ENCODE measurements at places on chromosomes 4 and X. TPM values are rescaled to one million over a fixed set of nuclear protein-coding genes. Genes with fewer than 3 reads are reported as not detected.

GRCh38 chr4:129246910-129247461, 151.0 kb downstream of the C4orf33 start:
- no peaks in the 10 kb centered on the region for H3K36me3 ChIP-seq
- no peak for DNase-seq
- H3K27ac ChIP-seq, result no peak overlapping the region
- no peaks in the 10 kb centered on the region for H3K4me1 ChIP-seq

- H3K4me1 ChIP-seq, result peaks cover 10% of the 10 kb centered on the region
- H3K36me3 ChIP-seq, result no peaks in the 10 kb centered on the region
- no peak for DNase-seq
- peaks cover 57% of the 10 kb centered on the region for H3K27me3 ChIP-seq
- peak within 1 kb of the TSS; percentile 67 for H3K4me3 ChIP-seq
These were observed at the start of gene SLC10A4 for GRCh38 chr4:48483006-48483776. Gene SLC10A4 (plus strand): TSS chr4:48483343. CDS start chr4:48483562, 219 bp downstream.

GRCh38 chrX:49930039-49930438, 7.6 kb downstream of the CLCN5 start:
- H3K36me3 ChIP-seq, result no peaks in the 10 kb centered on the region
- no peaks in the 10 kb centered on the region for H3K4me1 ChIP-seq
- no peaks in the 10 kb centered on the region for H3K27me3 ChIP-seq
- H3K4me3 ChIP-seq, result no peak overlapping the region
- no peak overlapping the region for H3K27ac ChIP-seq
- no peak for DNase-seq

- H3K4me3 ChIP-seq, result no peak overlapping the region
- no peak overlapping the region for H3K27ac ChIP-seq
- DNase-seq, result no peak
- peaks cover 47% of the 10 kb centered on the region for H3K27me3 ChIP-seq
These were observed 4.7 kb downstream of the STOX2 start for GRCh38 chr4:183909801-183910200.

GRCh38 chr4:41389356-41389755, 132.6 kb downstream of the UCHL1 start:
- no peak overlapping the region for H3K4me3 ChIP-seq
- H3K36me3 ChIP-seq, result no peaks in the 10 kb centered on the region
- no peak for DNase-seq
- peaks cover 9% of the 10 kb centered on the region for H3K27me3 ChIP-seq
- no peaks in the 10 kb centered on the region for H3K4me1 ChIP-seq
- H3K27ac ChIP-seq, result no peak overlapping the region

- no peak for DNase-seq
- H3K4me3 ChIP-seq, result no peak overlapping the region
- H3K36me3 ChIP-seq, result peaks cover 12% of the 10 kb centered on the region
- no peak overlapping the region for H3K27ac ChIP-seq
- H3K4me1 ChIP-seq, result no peaks in the 10 kb centered on the region
- no peaks in the 10 kb centered on the region for H3K27me3 ChIP-seq
These were observed 42.0 kb downstream of the REELD1 start for GRCh38 chr4:146256328-146256727.

GRCh38 chr4:91298824-91299223, 1004.9 kb upstream of the GRID2 start:
- no peak for DNase-seq
- H3K4me3 ChIP-seq, result no peak overlapping the region
- no peaks in the 10 kb centered on the region for H3K36me3 ChIP-seq
- H3K27me3 ChIP-seq, result no peaks in the 10 kb centered on the region
- H3K4me1 ChIP-seq, result no peaks in the 10 kb centered on the region
- no peak overlapping the region for H3K27ac ChIP-seq

GRCh38 chr4:79987401-79987800, 85.6 kb downstream of the ANTXR2 start:
- H3K4me3 ChIP-seq, result no peak overlapping the region
- H3K4me1 ChIP-seq, result peaks cover 34% of the 10 kb centered on the region
- peaks cover 13% of the 10 kb centered on the region for H3K36me3 ChIP-seq
- H3K27me3 ChIP-seq, result no peaks in the 10 kb centered on the region

DNA sequence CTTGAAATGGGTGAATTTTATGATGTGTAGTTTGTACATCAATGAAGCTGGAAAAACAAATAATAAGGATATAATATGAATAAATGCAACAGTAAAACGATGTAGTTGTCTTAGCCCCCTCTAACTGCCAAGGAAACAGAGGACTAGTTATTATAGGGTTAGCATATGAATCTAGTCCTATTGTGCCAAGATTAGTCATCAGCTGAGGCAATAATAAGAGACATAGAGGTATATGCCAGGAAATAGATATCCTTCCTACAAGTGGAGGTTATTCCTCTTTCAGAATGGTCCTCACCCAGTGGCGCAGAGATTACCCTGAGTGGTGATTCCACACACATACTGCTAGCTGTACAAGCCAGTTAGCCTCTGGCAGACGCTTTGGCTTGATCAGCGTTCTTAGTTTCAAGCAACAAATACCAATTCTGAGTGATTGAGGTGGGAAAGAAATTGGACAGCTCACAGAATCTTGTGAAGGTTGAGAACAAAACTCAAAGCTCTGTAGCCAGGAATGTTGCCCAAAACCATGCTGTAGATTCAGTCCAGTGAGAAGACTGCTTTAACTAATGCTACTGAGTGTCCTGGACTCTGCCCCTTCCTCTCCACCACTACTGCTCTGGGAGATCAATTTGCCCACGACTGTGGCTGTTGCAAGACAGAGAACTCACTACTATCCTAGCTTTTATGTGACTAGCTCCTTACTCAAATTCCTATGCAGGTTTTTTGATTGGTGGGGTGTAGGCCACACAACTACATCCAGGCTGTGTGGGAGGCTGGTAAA, 27.0 kb upstream of the ZNF280C start:
- H3K4me1 ChIP-seq, result no peaks in the 10 kb centered on the region
- H3K27me3 ChIP-seq, result no peaks in the 10 kb centered on the region
- H3K27ac ChIP-seq, result no peak overlapping the region
- DNase-seq, result no peak

DNA sequence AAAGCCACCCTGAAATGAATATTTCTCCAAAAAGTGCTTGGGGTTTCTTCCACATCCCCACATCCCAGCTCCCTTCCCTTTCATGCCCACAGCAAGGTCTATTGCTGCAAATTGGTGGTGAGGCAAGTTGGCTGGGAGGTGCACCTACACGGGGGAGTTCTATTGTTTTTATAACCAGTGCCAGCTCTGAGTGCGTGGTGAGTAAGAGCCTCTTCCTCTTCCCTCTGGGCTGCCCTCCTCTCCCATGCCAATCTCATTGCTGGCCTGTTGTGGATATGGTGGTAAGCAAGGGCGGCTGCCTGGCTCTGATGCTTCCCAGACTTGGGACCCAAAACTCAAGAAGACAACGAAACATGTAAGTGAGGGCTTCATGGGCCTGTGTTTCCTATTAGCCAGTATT, 204.3 kb downstream of the SHROOM3 start:
- no peaks in the 10 kb centered on the region for H3K36me3 ChIP-seq
- no peak overlapping the region for H3K27ac ChIP-seq
- H3K4me3 ChIP-seq, result no peak overlapping the region
- no peaks in the 10 kb centered on the region for H3K4me1 ChIP-seq

- H3K4me3 ChIP-seq, result no peak overlapping the region
- no peaks in the 10 kb centered on the region for H3K4me1 ChIP-seq
- no peaks in the 10 kb centered on the region for H3K27me3 ChIP-seq
- H3K27ac ChIP-seq, result no peak overlapping the region
- DNase-seq, result no peak
These were observed 110.7 kb upstream of the IGSF1 start for GRCh38 chrX:131399678-131400428.

DNA sequence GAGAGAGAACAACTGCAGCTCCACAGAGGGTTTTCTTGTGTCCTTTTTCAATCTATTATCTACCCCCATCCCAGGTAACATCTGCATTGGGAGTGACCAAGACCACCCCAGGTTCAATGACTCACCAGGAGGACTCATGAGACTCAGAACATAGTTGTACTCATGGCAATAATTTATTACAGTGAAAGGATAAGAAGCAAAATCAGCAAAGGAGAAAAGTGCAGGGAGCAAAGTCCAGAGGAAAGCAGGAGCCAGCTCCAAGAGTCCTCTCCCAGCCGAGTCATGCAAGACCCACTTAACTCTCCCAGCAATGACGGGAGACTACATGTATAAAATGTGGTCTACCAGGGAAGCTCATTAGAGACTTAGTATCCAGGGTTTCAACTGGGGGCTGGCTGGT, 129.5 kb upstream of the RBPJ start:
- H3K36me3 ChIP-seq, result no peaks in the 10 kb centered on the region
- no peak overlapping the region for H3K4me3 ChIP-seq
- no peaks in the 10 kb centered on the region for H3K4me1 ChIP-seq
- no peak overlapping the region for H3K27ac ChIP-seq
- DNase-seq, result no peak
- H3K27me3 ChIP-seq, result peaks cover 12% of the 10 kb centered on the region

DNA sequence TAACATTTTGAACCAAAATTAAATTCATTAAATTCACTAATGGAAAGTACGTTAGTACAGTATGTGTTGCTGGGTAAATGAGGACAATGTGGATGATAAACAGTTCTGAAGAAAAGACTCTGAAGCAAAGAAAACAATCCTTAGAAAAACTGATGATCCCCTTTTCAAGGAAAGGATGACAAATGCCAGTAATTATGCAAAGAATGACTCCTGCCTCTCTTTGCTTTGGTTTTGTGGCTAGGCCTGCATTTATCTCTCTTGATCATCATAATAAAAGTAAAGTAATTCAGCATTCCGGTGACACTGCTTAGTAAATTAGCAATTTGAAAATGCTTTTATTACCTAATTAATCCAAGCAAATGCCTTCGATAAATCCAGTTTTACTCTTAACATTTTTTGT, 652.2 kb upstream of the DIPK2B start:
- H3K4me3 ChIP-seq, result no peak overlapping the region
- no peak for DNase-seq
- no peaks in the 10 kb centered on the region for H3K36me3 ChIP-seq
- H3K27ac ChIP-seq, result no peak overlapping the region
- H3K27me3 ChIP-seq, result peaks cover 9% of the 10 kb centered on the region
- H3K4me1 ChIP-seq, result peaks cover 14% of the 10 kb centered on the region

DNA sequence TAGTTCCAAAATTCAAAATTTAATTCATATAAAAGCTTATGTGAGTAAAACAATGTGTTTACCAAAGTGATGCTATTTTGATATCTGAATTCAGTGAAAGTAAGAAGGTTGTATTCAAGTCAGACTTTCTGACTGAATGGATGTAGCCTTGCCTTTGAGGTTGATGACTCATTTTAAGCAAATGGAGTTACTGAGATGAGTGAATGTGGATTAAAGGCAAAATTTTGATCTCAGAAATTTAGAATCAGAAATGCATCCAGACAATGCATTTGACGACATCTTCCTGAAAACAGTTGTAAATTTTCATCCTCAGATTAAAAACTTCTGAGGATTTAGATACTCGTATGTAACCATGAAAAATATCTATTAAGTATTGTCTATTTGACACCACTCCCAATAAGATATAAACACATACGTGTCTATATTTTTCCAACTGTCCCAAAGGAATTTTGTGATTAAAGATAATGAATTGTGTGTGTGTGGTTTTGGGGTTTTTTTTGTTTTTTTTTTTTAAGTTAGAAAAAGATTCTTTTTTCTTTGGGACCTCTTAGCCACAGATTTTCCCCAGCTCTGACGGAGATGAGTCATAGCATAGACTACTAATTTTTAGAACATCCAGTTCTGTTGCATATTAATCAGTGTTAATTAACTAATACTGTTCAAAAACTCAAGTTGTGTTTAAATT, 34.4 kb downstream of the NFKB1 start:
- H3K4me3 ChIP-seq, result no peak overlapping the region
- peaks cover 11% of the 10 kb centered on the region for H3K36me3 ChIP-seq
- no peaks in the 10 kb centered on the region for H3K27me3 ChIP-seq
- peak overlapping the region; percentile 57 for H3K27ac ChIP-seq
- no peak for DNase-seq

GRCh38 chr4:4862665-4863482, 3.4 kb downstream of the MSX1 start:
- peak overlapping the region; percentile 74 for H3K27ac ChIP-seq
- peak overlapping the region; percentile 80 for H3K4me3 ChIP-seq
- no peak for DNase-seq
- H3K4me1 ChIP-seq, result peaks cover 47% of the 10 kb centered on the region
- peaks cover 17% of the 10 kb centered on the region for H3K36me3 ChIP-seq
- H3K27me3 ChIP-seq, result peaks cover 73% of the 10 kb centered on the region

DNA sequence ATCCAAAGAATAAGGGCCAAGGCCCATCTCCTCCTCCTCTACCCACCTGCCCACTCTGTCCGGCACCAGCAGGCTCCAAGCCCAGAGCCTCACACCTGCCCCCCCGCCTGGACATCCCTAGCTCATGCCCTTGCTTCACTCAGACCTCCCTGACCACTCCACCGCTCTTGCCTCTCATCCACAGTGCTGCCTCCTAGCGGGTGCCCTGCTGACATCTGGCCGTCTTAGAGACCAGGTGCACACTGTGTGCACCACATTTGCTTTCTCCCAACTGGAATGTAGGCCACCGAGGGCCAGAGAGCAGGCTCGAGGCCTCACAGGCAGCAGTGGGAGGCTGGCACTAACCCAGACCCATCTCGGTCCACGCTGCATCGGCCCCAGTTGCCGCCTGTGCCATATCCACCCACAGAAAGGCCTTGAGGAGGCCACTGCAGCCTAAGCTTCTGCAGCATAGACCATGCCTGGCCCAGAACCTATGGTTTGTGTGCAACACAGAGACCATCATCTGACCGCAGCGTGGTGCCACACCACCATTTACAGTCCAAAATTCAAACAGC, 13.5 kb downstream of the LETM1 start:
- no peaks in the 10 kb centered on the region for H3K36me3 ChIP-seq
- peaks cover 14% of the 10 kb centered on the region for H3K4me1 ChIP-seq
- DNase-seq, result no peak
- H3K27me3 ChIP-seq, result no peaks in the 10 kb centered on the region
- H3K4me3 ChIP-seq, result no peak overlapping the region
- no peak overlapping the region for H3K27ac ChIP-seq

DNA sequence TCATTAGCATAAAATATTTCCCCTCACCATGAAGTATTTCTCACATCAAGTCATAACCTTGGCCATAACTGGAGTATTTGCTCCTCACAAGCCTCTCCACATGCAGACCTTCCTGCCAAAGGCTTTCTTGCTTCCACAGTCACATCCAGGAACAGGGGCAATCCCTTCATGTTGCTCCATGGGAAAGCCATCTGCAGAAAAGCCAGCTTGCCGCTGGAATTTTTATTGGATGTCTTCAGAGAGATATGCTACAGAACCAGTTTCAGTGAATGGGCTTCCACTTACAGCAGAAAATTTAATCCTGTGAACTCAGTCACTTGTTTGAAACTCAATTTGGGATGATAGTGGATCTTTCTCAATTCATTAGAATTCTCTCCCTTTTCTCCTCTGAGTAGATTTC, 3.2 kb upstream of the CDKN2AIP start:
- H3K4me1 ChIP-seq, result peaks cover 16% of the 10 kb centered on the region
- H3K36me3 ChIP-seq, result no peaks in the 10 kb centered on the region
- DNase-seq, result no peak
- no peaks in the 10 kb centered on the region for H3K27me3 ChIP-seq

- no peak for DNase-seq
- no peaks in the 10 kb centered on the region for H3K36me3 ChIP-seq
- no peaks in the 10 kb centered on the region for H3K27me3 ChIP-seq
- no peaks in the 10 kb centered on the region for H3K4me1 ChIP-seq
These were observed 74.4 kb upstream of the NAP1L2 start for GRCh38 chrX:73289039-73289438.

Gene TGIF2LX
- not detected for polyA plus RNA-seq

Gene SLITRK4
- not detected for polyA plus RNA-seq

Gene SSX2B
- polyA plus RNA-seq, result not detected

Gene ADH4
- not detected for polyA plus RNA-seq

Gene PDZD4
- polyA plus RNA-seq, result not detected

Gene HELT
- not detected for polyA plus RNA-seq

Gene ZNF732
- polyA plus RNA-seq, result not detected

Gene CXCL1
- polyA plus RNA-seq, result not detected

Gene GLUD2
- polyA plus RNA-seq, result 0.35 TPM

Gene FAM133A
- polyA plus RNA-seq, result not detected

Gene ZNF185
- 1.8 TPM for polyA plus RNA-seq

All from naive B cell (primary cell).